ENCODE measurements at places on chromosomes 7 and 10.
A peak's percentile ranks its signal among the peaks of the same experiment; 100 is the strongest.

GRCh38 chr10:27709304-27709703 lies 36.3 kb downstream of the MKX start:
- no peak for DNase-seq

- no peak for DNase-seq
These were observed 236.9 kb downstream of the REEP3 start for GRCh38 chr10:63758080-63758479.

GRCh38 chr7:142420554-142421362 lies 162.9 kb upstream of the PRSS58 start:
- DNase-seq, result no peak

GRCh38 chr10:103820101-103821062 lies 35.0 kb downstream of the SH3PXD2A start:
- no peak for DNase-seq

GRCh38 chr10:117320050-117320665 lies 55.1 kb downstream of the PDZD8 start:
- DNase-seq, result no peak

- peak; percentile 60 for DNase-seq
These were observed 9.9 kb downstream of the NYAP1 start for GRCh38 chr7:100493476-100494264.

DNA sequence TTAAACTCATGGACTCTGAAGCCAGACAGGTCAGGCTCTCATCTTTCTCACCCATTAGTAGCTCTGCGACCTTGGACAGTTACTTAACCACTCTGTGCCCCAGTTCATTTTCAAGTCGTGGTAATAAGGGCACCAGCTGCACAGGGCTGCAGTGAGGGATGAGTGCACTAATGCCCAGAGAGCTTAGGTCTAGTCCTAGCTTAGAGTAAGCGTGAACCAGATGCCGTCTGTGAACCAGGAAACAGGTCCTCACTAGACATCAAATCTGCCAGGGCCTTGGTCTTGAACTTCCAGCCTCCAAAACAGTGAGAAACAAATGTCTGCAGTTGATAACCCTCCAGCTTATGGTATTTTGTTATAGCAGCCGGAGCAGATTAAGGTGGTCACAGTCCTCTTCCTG lies 222.4 kb upstream of the PFKP start:
- DNase-seq, result no peak

DNA sequence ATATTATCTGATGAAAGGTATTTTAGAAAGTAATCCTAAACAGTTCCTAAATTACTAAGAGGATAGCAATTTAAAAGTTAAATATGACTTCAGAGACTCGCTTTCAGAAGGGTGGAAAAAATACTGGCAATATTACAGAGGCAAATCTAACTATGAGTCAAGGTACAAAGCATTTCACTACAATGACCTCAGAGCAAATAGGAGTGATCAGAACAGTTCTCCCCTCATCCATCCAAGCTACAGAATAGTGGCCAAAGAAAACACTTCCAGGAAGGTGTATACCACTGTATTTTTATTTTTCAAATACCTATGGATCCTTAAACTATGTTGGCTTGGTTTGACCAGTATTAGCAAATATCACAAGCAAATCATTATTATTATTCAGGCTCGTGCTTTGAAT lies 112.8 kb upstream of the ODAD2 start:
- DNase-seq, result no peak

DNA sequence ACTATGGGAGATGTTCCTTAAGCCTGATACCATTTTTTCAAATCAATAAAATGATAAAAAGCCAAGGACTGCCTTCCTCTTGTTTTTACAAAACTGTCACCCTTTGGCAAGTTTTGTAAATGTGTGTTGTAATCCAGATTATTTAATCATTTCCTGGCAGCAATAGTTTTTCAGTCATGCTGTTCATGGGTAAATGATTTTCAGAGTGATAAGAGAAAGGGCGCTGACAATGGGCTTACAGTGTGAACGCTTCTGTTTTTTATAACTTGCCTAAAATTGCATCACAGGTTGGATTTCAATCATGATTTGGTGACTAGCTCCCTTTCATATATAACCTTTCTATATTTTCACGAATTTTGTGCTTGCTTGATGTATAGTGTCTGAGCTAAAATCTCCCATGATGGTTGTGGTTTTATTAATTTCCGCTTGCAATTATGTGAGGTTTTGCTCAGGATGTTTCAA lies 19.0 kb upstream of the DMBT1 start:
- DNase-seq, result no peak

DNA sequence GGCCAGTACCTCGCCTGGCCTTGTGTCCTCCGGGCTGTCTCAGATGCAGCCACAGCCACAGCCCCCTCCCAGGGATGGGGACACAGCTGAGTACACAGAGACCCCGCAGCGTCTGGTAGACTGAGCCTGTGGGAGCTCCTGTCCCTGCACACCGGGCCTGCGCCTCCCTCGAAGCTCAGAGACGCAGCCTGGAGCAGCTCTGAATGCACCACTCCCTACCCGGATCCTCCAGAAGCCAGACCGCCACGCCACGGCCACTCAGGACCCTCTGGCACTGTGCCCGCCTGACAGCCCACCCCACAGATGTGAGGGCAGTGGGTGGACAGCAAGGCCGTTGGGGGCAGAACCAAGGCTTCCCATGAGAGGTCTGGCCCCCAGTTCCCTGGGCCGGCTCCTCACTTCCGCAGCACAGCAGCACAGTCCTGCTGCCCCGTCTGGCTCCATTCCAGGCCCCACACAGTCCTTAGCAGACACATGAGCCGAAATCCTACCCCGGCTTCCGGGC lies 40.8 kb downstream of the PAPOLB start:
- DNase-seq, result no peak

DNA sequence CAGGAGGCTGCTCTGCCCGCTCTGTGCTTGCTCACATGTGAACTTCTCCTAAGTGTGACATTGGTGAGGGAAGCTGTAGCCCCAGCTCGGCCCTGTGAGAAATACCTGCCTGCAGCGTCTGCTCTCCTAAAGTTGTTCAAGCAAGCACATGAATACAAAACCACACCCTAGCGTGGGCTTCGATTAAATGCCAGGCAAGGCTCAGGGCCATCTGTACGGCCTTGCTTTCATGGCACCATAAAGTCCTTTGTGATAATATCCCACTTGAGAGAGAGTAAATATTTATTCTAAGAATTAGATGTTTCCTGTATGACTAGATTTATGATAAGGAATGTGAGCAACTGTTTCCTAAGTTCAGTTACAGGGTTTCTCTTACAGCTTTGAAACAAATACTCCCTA lies 262.8 kb upstream of the KLF14 start:
- no peak for DNase-seq

DNA sequence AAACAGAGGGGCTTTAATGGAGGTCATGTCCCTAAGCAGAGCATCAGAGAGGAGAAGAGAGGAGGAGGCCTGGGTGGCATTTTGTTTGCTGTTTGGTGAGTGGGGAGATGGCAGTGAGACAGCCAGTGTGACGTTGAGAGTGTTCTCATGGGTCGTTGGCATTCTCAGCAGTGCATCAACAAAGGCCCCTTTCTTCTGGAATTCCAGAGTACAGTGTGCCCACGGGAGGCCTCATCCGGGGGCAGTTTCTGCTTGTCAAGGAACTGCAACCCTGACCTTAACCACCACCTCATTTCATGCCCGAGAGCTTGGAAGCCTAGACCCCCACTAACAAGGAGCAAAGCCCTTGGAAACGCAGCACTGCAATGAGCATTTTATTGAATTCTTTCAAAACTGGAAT lies 92.9 kb downstream of the CELF2 start:
- DNase-seq, result no peak

DNA sequence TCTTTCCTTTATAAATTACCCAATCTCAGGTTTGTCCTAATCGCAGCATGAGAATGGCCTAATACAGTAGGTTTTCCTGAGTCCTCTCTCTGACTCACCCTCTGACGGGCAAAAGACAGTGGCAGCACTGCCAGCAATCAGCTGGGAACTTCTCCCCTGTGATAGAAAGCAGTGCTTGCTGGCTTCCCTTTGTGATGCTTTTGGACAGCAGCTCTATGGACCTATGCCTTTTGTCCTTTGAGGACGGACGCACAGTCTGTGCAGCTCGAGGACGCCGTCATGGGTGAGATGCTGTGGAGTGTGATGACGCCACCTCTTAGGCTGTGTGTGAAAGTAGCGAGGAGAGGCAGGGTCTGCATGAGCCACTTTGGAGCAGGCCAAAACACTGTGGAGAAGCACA lies 68.8 kb downstream of the KIAA1217 start:
- DNase-seq, result no peak

DNA sequence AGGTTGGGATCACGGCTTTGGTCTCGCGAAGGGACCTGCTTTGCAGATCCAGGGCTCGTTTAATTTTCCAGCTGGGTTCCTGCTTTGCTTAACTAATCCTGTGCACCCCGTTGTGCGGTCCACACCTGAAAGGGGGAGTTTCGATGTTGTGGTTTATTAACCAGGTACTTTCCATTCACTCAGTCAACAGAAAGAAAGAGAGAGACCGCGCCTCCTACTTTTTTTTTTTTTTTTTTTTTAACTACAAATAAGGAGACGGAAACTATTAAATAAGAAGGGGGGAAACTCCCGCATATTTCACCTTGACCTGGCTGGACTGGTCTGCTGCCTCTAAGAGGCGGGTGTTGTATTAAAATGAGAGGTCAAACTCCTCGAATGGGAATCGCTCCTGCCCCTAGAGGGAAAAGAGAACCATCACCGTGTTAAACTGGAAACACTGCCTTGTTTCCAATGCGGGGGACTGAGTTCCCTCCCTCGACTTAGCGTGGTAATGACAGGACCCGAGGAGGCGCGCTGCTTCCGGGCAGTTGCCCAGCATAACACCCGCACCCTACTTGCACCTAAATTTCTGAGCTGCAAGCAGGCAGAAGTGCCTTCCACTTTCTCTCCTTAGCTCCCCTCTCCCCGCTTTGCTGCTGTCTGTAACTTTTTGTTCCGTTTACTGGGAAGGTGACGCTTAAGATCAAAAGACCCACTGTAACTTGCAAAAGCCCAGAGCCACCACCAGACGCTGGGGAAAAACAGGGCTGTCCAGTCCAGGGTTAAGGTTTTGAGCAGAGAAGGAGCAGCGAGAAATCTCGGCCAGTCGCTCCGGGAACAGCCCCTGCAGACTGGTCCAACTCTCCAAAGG lies 1.1 kb upstream of the ITGB8 start:
- no peak for DNase-seq

Measured in activated naive CD4-positive, alpha-beta T cell (primary cell).